Caco-2 (cell line): ENCODE measurements at places on chromosomes 13 and 19. TPM values are rescaled to one million over a fixed set of nuclear protein-coding genes. Genes with fewer than 3 reads are reported as not detected.

DNA sequence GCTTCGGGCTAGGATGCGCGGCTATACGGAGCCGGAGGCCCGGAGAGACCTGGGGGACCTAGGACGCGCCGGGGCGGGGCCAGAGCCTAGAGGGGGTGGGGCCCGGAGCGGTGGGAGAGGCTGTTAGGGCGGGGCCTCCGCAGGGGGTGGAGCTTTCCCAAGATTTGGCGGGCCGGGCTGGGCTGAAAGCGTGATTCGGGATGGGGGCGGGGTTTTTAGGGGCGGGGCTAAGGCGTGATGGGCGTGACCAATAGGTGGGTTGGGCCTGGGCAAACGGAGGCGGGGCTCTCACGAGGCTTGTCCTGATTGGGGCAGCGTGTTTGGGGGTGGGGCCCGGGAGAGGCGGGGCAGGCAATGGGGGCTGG, 439 bp downstream of the RAB11B start:
- DNase-seq, result peak; percentile 96

DNA sequence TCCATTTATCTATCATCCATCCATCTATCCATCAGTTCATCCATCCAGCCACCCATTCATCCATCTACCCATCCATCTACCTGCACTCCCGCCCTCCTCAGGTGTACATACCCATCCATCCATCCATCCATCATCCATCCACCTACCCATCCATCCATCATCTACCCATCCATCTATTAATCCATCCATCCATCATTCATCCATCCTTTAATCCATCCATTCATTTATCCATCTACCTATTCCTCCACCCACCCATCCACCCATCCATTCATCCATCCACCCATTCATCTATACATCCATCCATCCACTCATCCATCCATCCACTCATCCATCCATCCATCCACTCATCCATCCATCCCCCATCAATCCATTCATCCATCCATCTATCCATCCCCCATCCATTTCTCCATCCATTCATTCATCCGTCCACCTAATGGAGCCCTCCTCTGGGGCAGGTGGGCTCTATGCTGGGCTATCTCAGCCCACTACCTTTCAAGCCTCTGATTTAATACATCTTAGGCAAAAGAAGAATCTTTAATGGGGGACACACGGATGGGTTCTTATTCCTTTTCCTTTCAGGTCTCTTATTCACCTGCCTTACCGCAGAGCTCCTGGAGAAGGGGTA, 178.9 kb downstream of the URI1 start:
- no peak for DNase-seq

DNA sequence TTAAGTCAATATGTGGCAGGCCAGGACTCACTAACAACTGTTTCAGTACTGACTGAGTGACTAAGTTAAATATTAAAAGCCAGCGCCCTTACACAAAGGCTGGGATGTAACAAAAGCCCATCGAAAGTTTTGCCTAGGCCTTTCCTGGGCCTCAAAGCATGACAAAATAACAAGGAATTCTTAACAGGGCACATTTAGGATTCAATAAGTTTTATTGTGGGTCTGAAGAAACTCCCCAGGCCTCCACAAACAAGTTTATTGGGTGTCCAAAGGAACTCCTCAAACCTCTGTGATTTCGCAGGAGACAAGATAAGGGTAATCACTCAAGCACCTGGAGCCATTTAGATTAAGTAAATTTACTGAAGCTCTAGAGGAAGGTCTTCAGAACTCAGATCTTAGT, 130.7 kb upstream of the SGCG start:
- peak; percentile 77 for DNase-seq

Gene TMTC4
- 38.0 and 45.4 TPM in 2 replicates for total RNA-seq

- no peak for DNase-seq
These were observed 43.2 kb downstream of the SERTM1 start for GRCh38 chr13:36717017-36717416.
